ENCODE measurements at places on chromosomes 12 and 14.

DNA sequence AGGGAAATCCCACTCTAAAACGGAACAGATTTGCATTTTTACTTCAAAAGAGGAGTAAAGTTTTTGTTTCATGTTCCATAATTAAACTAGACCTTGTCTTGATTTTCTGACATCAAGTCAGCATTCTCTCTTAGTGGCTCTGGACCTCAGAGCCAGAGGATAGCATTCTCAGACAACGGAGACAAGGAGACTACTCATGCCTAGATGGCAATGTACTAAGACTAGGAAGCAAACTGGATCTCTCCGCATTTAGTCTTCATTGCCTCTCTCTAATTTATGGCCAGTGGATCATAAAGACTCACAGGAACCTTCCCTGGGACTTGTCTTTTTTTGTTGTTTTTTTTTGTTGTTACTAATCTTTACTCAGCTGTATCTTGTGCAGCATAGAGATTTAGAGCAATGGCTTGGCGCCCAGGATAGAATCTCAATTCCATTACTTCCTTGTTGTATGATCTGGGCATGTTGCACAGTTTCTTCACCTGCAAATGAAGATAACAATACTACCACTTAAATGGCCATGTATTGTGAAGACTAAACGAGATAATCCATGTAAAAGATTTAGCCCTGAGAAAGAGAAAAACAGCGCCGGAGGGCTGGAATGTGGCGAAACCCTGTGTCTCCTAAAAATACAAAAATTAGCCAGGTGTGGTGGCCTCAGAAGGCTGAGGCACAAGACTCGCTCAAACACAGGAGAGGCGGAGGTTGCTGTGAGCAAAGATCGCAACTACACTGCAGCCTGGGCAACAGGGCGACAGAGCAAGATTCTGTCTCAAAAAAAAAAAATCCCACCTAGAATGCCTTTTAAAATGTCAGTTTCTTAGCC is 4.0 kb upstream of the GEMIN2 start:
- no peak for DNase-seq

- DNase-seq = peak; percentile 32
These were observed 32.6 kb upstream of the CD9 start for GRCh38 chr12:6167327-6168280.

- no peak for DNase-seq
These were observed 14.1 kb downstream of the DRAM1 start for GRCh38 chr12:101891462-101891971.

- no peak for DNase-seq
These were observed 37.3 kb downstream of the SSH1 start for GRCh38 chr12:108819920-108820706.
